Iris pigment epithelial cell (primary cell): ENCODE measurements at places on chromosomes 1 and 21.

- no peak for DNase-seq
These were observed 6.2 kb downstream of the ERO1B start for GRCh38 chr1:236275586-236275985.

GRCh38 chr1:19240673-19241538, 10.4 kb downstream of the EMC1 start:
- DNase-seq, result peak; percentile 74

- no peak for DNase-seq
These were observed 100.6 kb downstream of the NR5A2 start for GRCh38 chr1:200128081-200128480.

DNA sequence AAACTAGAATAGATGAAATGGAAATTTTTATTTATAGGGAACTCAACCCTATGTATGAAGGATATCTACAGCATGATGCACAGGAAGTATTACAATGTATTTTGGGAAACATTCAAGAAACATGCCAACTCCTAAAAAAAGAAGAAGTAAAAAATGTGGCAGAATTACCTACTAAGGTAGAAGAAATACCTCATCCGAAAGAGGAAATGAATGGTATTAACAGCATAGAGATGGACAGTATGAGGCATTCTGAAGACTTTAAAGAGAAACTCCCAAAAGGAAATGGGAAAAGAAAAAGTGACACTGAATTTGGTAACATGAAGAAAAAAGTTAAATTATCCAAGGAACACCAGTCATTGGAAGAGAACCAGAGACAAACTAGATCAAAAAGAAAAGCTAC, 7.9 kb downstream of the USP1 start:
- DNase-seq, result no peak

GRCh38 chr1:18077657-18078215, 29.9 kb upstream of the IGSF21 start:
- no peak for DNase-seq

DNA sequence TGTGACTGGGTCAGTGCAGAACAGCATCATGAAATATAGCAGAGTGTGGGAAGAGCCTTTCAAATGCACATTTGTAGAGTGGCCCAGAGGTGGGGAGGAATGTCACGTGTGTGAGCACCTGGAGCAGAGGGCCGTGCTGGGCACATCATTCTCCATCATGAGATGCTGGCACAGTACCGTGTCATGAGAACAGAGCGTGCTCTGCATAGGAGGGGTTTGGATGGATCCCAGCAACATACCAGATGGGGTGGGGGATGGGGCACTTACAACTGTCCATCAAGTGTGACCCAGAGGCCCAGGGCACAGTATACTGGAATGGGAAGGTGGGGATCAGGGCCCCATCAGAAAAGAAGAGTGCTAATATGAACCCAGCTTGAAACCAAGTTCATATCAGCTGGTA, 182.0 kb downstream of the LMX1A start:
- no peak for DNase-seq

DNA sequence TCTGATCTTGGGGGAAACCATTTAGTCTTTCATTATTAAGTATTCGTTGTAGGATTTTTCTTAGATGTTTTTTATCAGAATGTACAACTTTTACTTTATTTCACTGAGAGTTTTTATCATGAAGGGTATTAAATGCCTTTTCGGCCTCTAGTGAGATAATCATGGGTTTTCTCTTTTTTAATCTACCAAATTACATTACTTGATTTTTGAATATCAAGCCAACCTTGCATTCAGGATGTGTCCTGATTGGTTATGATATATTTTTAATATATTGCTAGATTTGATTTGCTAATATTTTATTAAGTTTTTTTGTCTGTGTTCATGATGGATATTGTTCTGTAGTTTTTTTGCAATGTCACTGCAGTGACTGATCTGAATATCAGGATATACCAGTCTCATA, 9.4 kb downstream of the NUF2 start:
- no peak for DNase-seq

DNA sequence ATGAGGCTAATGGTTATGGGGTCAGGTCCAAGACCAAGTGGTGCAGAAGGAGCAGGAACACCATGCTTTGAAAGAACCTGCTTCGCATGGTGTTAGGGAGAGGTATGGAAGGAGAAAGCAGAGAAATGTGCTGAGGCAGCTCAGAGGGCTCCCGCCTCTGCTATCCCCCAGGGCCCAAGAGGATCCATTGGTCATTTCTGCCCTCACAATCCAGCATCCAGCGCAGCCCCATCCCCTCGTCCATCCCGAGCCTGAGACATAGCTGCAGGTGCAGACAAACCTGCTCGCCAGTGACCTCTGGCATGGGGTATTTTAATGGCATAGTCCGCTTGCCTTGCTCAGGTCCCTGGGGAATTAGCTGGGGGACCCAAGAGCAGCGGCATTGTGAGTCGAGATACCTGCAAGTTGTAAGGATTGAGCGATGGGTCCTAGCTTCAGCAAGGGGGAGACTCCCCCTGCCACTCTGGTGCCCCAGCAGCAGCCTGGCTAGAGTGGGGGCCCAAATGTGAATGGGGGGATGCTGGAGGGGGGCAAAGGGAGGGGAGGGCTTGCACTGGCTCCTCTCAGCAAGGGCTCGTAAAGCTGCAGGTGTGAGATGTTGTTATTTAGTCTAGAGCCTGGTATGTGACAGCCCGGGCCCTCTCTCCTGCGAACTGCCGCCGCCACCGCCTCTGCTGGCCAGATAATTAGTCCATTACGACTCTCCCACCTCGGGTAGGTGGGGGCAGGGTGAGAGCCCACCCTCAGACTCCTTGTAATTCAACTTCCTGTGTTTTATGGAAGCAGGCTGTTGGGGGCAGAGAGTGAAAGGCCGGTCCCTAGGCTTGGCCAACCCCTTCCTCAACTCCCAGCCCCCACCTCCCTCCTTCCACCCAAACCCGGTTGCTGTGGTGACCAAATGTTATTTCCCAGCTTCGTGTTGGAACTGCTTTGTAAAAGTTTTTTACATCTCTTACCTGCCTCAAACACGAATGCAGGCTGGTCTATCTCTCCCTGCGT, 118.8 kb downstream of the RNF220 start:
- no peak for DNase-seq

GRCh38 chr21:32508558-32508957, 76.8 kb downstream of the TCP10L start:
- DNase-seq, result no peak

- peak; percentile 18 for DNase-seq
These were observed 576.1 kb upstream of the PTBP2 start for GRCh38 chr1:96145492-96145891.

DNA sequence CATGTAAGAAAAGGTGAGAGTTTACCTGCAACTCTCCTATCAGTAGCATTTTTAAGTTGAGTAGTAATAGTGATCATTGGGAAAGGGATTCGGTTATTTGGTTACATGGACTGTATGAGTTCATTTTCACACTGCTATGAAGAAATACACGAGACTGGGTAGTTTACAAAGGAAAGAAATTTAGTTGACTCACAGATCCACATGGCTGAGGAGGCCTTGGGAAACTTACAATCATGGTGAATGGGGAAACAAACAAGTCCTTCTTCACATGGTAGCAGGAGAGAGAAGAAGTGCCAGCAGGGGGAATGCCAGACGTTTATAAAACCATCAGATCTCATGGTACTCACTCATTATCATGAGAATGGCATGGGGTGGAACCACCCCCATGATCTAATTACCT, 59.3 kb upstream of the FBXO28 start:
- peak; percentile 76 for DNase-seq

DNA sequence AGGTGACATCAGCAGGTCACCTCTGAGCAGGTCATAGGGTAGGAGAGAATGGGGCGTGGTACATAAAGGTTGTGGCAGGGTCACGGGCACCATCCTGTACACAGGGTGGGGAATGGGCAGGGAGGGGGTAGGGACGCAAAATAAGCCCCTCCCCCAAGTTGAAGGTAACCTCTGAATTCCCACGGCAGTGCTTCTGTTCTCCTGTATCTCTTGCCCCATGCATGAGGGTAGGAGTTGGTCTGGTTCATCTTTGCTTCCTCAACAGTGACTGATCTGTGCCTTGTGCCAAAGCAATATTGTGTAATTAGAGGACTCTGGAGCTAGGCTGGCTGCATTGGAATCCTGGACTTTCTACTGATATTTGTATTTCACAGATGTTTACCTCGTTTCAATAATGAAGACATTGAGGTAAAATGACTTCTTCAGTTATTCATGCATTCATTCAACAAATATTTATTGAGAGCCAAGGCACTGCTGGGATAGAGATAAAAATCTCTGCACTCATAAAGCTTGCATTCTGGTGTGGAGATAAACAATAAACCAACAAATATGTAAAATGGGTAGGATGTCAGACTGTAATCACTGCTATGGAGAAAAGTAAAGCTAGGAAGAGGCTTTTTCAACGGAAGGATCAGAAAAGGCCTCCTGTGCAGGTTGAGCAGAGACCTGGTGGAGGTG, 18.4 kb upstream of the GFI1 start:
- DNase-seq, result no peak

- DNase-seq, result peak; percentile 29
These were observed 9.4 kb upstream of the KCNC4 start for GRCh38 chr1:110200666-110201065.

DNA sequence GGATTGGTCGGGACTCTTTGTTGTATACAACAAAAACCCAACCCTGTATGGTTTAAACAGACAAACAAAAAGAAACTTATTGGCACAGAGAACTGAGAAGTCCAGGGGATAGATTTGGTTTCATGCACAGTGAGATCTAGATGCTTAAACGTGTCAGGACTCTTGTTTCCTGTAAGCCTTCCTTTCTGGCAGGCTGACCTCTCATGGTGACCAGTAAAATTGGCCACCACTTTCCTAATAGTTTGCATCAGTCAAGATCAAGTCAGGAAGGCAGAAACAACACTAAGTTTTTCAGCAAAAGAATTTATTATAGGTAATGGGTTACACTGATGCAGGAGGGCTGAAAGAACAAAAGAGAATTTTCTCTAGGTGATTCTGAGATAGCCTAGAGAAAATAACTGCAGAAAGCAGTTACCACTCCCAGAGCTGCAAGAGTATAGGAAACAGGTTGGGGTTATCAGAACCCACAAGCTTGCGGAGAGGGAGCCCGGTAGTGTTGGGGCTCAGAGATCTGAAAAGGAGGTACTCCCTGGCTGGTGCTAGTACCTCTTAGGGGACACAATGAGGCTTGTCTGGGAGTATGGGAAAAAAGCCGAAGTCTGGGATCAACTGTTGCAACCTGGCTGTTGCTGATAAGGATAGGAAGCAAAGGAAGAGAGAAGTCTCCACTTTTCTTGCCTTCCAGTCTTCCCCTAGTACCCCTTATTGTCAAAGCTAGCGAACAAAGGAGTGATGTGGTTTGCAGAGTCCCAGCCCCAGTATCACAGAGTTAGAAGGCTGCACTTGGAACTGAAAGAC, 21.4 kb downstream of the CITED4 start:
- DNase-seq, result no peak

DNA sequence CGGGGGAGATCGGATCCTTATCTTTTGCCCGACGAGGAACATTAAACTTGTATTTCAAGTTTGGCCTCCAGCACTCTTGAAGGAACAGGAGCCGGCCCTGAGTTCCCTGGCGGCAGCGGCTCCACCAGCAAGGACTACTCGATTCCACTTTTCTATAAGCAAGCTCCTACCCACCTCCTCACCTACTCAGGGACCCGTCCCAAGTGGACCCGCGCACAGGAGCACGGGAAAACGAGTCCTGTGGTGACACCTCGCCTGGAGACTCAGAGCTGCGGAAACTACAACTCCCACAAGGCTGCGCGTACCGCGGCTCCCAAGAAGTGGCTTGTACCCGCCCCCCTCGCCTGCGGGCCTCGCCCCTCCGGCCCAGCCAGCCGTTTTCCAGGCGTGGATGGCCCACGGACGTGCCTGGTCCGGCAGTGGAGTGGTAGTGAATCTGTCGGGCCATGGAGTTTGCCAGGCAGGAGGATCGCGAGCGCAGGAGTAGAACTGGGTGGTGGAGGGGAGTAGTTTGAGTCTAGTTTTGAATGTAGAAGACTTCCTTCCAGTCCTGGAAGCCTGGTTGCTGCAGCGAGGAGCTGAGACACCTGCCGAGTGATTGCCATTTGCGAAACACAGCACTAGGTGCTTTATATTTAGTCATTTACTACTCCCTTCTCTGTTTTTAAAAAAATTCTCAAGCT, at the start of gene ACP6:
Gene ACP6, minus strand, starts transcription at position 206 of the 683 bp plus-strand sequence. CDS start 476 bp downstream, outside the sequence.
- peak; percentile 97 for DNase-seq

GRCh38 chr1:209838537-209838936, 10.8 kb downstream of the UTP25 start:
- DNase-seq, result no peak

- no peak for DNase-seq
These were observed 91.9 kb downstream of the ARHGEF10L start for GRCh38 chr1:17631410-17631809.

- DNase-seq, result no peak
These were observed 178.0 kb downstream of the RYR2 start for GRCh38 chr1:237219751-237220642.

GRCh38 chr21:41660748-41661147, 106.1 kb downstream of the RIPK4 start:
- no peak for DNase-seq

DNA sequence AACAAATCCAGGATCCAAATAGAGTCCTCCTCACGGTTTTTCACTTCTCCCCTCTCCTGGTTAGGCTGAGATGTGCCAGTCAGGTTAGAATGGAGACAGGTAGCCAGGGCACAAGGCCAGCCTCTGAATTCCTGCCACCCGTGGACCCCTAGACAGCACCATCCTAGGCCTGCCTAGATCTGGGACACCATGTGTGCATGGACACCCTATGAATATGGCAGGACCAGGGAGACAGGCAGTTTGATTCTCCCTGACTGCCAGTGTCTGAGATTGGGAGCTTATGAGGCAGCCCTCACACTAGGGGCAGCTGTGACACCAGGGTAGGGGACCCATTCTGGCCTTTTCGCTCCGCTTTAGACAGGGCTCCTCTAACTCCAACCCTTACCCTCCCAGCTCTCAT, 7.5 kb downstream of the AVPR1B start:
- no peak for DNase-seq

GRCh38 chr1:201742476-201742875, 86.5 kb upstream of the IPO9 start:
- no peak for DNase-seq

DNA sequence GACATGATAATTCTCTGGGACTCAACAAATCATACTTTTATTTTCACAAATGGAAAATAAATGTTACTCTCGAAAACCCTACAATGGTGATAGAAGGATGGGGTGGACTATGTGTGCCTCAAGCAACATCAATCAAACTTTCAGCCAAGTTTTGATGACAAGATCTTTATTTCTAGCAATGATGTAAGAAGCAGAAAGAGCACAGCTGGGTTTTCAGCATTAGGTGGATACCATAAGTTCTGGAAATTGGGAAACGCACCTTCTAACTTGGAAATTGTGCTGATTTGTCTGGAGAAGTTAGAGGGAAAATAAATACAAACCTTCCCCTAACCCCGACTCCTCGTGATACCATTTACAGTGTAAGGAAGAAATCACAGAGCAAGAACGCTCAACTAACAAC, 320.3 kb downstream of the PAPPA2 start:
- DNase-seq, result no peak

DNA sequence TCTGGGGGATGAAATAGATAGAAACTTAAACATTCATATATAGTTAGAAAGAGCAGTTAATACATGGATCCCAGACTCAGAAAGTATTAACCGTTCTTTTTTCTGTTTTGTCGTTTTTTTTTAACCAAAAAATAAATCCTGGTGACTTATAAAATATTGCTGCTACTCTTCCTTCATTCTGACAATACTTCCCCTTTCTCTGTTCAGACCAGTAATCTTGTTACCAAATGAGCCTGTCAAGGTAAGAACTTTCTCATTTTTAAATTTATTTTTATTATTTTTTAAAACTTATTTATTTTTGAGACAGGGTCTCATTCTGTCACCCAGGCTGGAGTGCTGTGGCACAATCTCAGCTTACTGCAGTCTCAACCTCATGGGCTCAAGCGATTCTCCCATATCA, 13.7 kb downstream of the PTPN22 start:
- DNase-seq, result no peak
